AG20443 (cell line): ENCODE measurements at places on chromosomes 11 and 22.

DNA sequence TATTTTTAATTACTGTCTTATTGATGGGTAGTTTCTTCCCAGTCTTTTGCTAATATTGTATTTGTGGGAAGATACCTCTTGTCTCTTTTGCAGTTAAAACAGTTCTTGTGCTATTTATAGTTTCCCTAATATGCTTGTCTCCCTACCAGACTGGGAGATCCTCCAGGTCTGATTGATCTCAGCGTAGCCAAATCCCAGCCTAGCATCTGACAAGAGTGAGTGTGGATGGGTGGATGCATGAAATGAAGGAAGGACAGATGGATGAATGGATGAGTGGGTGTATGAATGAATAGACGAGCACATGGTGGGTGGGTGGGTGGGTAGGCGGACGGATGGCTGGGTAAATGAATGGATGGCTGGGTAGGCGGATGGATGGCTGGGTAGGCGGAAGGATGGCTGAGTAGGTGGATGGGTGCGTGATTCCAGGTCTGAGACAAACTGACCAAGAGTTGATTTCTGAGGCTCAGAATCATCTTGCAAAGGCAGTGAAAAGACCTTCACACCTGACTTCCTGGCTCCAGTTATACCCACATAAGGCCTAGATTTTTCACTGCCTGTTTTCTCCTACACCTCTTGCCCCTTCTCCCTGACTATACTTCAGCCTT is 11.4 kb downstream of the DNAJB13 start:
- DNase-seq = no peak

- DNase-seq = peak; percentile 20
Measured at GRCh38 chr11:73521621-73522020, 76.3 kb downstream of the FAM168A start.

GRCh38 chr22:25663654-25664053 is 78.3 kb upstream of the MYO18B start:
- DNase-seq = no peak

- no peak for DNase-seq
Measured at GRCh38 chr11:117563556-117563955, 233.5 kb downstream of the DSCAML1 start.

DNA sequence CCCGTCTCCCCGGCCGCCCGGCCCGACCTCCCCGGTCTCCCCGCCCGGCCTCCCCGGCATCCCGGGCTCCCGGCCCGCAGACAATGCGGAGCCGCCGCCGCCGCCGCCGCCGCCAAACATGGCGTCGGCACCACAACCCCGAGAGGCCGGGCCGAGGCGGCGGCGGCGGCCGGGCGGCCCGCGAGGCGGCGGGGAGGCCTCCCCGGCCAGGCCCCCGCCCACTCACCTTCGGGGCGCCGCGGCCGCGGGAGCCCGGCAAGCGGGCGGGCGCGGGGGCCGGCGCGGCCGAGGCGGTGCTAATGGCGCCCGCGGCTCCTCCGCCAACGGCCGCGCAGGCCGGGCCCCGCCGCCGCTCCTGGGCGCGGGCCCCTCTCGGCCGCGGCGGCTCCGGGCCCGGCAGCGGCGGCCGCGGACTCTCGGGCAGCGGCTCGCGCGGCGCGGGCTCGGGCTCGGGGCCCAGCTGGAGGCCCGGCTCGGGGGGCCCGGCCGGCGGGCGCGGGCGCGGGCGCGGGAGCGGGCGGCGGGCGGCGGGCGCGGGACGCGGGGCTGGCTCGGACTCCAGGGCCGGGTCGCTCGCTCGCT is 311 bp downstream of the BRD1 start:
- peak; percentile 70 for DNase-seq

DNA sequence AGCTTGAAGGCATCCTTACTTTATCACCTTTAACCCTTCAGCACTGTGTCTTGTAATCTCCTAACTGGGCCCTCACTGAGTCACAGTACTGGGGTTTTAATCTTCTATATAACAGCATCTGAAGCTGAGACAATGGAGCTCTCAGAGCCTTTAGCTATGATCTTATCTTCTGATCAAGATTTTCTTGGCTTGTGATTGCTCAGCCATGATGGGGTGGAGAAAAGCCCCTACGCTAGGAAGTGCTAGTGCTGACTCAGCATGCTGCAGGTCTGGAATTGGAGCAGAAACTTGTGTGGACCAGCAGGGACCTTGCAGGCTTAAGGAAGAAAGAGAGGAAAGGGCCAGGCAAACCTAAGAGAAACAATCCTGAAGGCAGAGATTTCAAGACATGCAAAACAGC is 71.7 kb upstream of the EED start:
- no peak for DNase-seq

GRCh38 chr11:26849036-26849435 is 127.2 kb upstream of the SLC5A12 start:
- DNase-seq = no peak

DNA sequence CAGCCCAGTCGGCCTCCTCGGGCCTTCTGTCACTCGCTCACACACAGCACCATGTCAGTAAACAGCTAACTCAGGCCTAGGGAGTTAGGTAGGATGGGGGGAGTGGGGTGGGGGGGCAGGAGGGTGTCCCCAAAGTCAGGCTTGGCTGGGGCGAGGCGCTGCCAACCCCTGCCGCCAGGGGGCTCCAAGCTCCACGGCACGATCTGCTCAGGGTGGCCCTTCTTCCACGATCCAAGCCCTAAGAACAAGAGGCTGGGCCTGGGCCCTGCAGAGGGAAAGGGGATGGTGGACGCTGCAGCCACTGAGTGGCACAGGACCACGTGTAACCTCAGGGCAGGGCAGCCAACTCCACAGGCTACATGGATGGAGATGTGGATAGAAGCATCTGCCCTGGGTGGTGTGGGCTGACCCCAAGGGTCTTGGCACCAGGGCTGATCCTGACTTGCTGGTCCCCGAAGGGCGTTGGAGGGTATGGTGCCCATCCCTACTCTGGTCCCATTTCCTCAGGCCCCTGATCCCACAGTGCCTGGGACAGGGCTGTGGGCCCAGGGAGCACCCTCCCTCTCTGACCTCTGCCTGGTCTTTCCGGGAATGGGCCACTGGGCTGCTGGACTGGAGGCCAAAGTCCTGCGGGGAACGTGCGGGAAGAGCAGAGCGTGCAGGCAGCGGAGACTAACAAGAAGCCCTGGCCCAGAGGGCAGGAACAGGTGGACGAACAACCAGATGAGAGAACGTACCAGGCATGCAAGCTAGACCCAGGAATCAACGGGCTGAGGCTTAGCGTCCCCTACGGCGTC is 29.1 kb upstream of the TXNRD2 start:
- peak; percentile 88 for DNase-seq

GRCh38 chr11:74100735-74101134 is 70.1 kb downstream of the C2CD3 start:
- DNase-seq = no peak

- no peak for DNase-seq
Measured at GRCh38 chr22:47847131-47847890, 1084.9 kb downstream of the TBC1D22A start.
